Thoracic aorta (tissue), 2 donors: ENCODE measurements at places on chromosomes 2 and 18.
A peak's percentile ranks its signal among the peaks of the same experiment; 100 is the strongest.

DNA sequence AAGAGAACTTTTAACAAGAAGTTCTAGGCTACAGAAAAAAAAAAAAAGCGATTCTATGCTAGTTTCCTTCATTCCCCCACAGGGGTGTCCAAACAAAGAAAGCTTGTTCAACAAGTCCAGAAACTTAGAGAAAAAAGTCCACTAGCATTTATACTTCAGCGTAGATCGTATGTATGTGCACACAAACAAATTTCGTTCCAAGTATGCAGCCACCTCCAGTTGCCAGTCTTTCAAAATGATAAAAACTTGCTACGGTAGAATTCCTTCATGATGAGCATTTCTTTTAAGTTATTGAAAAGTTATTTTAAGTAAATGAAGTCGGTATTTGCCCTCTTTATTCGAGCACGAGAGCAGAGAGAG, 3.7 kb upstream of the OTX1 start:
- H3K36me3 ChIP-seq, result peaks cover 7% of the 10 kb centered on the region
- no peak for DNase-seq
- peaks cover 20% of the 10 kb centered on the region for H3K4me1 ChIP-seq

- H3K27me3 ChIP-seq, result no peaks in the 10 kb centered on the region
- H3K36me3 ChIP-seq, result no peaks in the 10 kb centered on the region
- peak overlapping the region; percentile 98 for H3K4me3 ChIP-seq
- DNase-seq, result no peak
These were observed 506 bp downstream of the BMPR2 start for GRCh38 chr2:202376460-202377206.

DNA sequence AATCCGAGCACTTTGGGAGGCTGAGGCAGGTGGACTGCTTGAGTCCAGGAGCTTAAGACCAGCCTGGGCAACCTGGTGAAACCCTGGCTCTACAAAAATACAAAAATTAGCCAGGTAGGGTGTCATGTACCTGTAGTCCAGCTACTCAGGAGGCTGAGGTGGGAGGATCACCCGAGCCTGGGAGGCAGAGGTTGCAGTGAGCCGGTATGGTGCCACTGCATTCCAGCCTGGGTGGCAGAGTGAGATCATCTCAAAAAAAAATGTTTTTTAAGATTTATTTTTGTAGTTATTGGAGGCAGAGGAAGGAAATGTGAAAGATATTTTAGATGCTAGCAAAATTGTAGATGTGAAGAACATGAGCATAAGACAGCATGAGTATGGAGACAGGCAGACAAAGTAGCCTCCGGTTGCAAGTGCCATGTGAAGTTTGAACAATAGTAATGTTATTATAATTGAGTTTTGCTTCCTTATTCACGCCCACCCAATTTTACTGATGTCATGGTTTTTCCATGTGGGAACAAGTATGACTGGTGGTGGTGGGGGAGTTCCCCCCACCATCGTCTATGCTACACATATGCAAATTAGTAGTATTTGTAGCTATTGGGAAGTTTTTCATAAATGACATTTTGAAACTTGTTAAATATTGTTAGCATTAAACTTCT, 18.0 kb downstream of the REL start:
- H3K36me3 ChIP-seq, result peaks cover 27% of the 10 kb centered on the region
- no peak for DNase-seq
- no peak overlapping the region for H3K4me3 ChIP-seq
- no peaks in the 10 kb centered on the region for H3K27me3 ChIP-seq
- H3K4me1 ChIP-seq, result no peaks in the 10 kb centered on the region

- H3K4me1 ChIP-seq, result no peaks in the 10 kb centered on the region
- no peaks in the 10 kb centered on the region for H3K36me3 ChIP-seq
- H3K27me3 ChIP-seq, result no peaks in the 10 kb centered on the region
- no peak for DNase-seq
These were observed 5.8 kb upstream of the ABCB11 start for GRCh38 chr2:169036736-169037440.

DNA sequence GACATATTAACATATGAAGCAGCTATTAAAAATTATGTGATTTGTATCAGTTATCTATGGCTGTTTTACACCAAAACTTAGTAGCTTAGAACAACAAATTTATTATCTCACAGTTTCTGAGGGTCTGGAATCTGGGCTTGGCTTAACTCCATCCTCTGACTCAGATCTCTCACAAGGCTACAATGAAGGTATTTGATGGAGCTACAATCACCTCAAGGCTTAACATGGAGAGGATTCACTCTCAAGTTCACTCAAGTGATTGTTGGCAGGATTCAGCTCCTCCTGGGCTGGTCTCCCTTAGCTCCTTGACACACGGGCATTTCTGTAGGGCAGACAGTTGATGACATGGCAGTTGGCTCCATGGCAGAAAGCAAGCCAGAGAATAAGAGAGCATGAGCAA, 133.0 kb upstream of the SLC14A2 start:
- peak overlapping the region; percentile 34 for H3K4me3 ChIP-seq
- H3K36me3 ChIP-seq, result no peaks in the 10 kb centered on the region

DNA sequence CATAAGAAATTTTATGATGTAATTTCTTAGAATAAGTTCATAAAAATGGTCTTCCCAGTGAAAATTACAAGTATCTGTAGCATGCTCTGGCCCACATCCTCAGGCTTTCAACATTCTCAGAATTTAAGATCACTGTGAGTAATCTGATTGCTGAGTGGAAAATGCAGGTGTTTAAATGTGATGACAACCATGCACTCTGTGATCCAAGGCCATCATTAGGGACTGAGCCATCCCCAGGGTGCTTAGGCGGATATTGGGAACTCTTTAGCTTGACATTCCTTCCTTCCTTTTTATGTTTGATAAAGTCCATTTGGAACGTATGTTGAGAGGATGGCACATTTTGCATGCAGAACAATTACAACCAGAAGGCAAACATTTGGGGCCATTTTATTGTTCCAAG, 95.5 kb downstream of the ARL4C start:
- H3K36me3 ChIP-seq, result no peaks in the 10 kb centered on the region
- no peaks in the 10 kb centered on the region for H3K27me3 ChIP-seq
- H3K4me1 ChIP-seq, result no peaks in the 10 kb centered on the region
- no peak overlapping the region for H3K27ac ChIP-seq
- no peak overlapping the region for H3K4me3 ChIP-seq

DNA sequence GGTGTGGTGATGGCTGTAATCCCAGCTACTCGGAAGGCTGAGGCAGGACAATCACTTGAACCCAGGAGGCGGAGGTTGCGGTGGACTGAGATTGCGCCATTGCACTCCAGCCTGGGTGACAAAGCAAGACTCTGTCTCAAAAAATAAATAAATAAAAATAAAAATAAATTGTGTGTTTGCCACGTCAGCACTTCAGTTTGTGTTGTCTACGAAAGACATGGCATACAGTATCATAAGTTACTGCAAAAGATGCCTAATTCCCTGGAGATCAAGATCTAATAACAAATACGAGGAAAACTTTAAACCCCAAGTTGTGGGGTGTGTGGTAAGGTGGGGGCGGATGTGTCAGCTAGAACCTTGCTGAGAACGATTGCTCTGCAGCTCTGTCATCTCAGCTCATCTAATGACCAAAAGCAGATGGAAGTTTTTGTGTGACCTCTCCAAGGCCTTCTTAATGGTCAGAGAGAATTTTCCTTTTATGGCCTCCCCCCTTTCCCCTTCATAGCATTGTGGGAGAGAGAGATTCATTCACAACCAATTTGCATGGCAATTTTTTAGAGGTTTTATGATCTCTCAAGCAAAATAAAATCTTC, 11.3 kb downstream of the NPAS2 start:
- H3K27ac ChIP-seq, result no peak overlapping the region
- H3K4me1 ChIP-seq, result peaks cover 47% of the 10 kb centered on the region
- no peak for DNase-seq
- no peaks in the 10 kb centered on the region for H3K36me3 ChIP-seq
- no peak overlapping the region for H3K4me3 ChIP-seq

GRCh38 chr2:127205218-127206125, 14.6 kb downstream of the CYP27C1 start:
- no peak overlapping the region for H3K4me3 ChIP-seq
- H3K27ac ChIP-seq, result no peak overlapping the region
- DNase-seq, result no peak
- H3K36me3 ChIP-seq, result no peaks in the 10 kb centered on the region
- no peaks in the 10 kb centered on the region for H3K27me3 ChIP-seq
- no peaks in the 10 kb centered on the region for H3K4me1 ChIP-seq
